Panc1 (cell line): ENCODE measurements at places on chromosomes 4 and X. TPM values are rescaled to one million over a fixed set of nuclear protein-coding genes. Genes with fewer than 3 reads are reported as not detected.

The TSPYL2 gene
- total RNA-seq: 25.0 TPM

The SOWAHD gene
- total RNA-seq: 1.1 TPM

The COL4A6 gene
- total RNA-seq: 0.28 TPM

The AMOT gene
- 4.0 TPM for total RNA-seq

The SERTM2 gene
- not detected for total RNA-seq

The CHRDL1 gene
- 0.08 TPM for total RNA-seq

The UGDH gene
- total RNA-seq: 373 TPM

The GCNA gene
- 4.0 TPM for total RNA-seq

The GLRA3 gene
- not detected for total RNA-seq

The GPR34 gene
- total RNA-seq: not detected

The EMD gene
- 178 TPM for total RNA-seq

The PARM1 gene
- 0.21 TPM for total RNA-seq

The KCNE5 gene
- total RNA-seq: 0.13 TPM

The MAGEA12 gene
- not detected for total RNA-seq

The NPNT gene
- total RNA-seq: 1.9 TPM

The TRMT2B gene
- 39.7 TPM for total RNA-seq

The ACE2 gene
- total RNA-seq: not detected

The NAP1L2 gene
- 1.8 TPM for total RNA-seq

The GDPD2 gene
- 0.33 TPM for total RNA-seq

The UPF3B gene
- 27.8 TPM for total RNA-seq

DNA sequence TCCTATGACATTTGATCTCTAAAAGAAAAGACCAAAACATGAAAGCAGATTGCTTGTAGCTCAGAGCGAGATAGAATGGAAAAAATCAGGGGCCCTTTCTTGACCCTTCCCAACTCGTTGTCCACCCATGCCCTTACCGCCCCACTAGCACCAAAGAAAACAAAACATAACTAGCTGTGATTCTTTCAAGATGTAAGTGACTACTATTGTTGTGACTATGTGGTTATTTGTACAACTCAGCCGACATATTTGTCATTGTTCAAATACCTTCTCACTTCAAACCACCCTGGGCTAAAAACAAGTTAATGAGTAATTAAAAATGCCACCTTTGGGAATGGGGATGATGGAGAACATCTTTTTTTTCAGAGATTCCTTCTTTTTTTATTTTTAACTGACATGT is 171.2 kb upstream of the GPC4 start:
- no peak for DNase-seq

GRCh38 chr4:10020871-10021652 is at the start of gene SLC2A9:
Gene SLC2A9, minus strand, starts transcription at chr4:10021497. Its CDS starts 68 bp downstream, at chr4:10021429.
- DNase-seq: no peak

- DNase-seq: no peak
Observed at GRCh38 chr4:2673157-2673556, 83.0 kb downstream of the TNIP2 start.

GRCh38 chr4:41532882-41533281 is 5.1 kb upstream of the LIMCH1 start:
- DNase-seq: no peak

GRCh38 chrX:2463973-2464676 is 36.7 kb downstream of the DHRSX start:
- DNase-seq: no peak

GRCh38 chr4:81472281-81473182 is 825 bp upstream of the RASGEF1B start:
- DNase-seq: no peak

- DNase-seq: no peak
Observed at GRCh38 chr4:53608649-53609048, 17.4 kb upstream of the LNX1 start.

DNA sequence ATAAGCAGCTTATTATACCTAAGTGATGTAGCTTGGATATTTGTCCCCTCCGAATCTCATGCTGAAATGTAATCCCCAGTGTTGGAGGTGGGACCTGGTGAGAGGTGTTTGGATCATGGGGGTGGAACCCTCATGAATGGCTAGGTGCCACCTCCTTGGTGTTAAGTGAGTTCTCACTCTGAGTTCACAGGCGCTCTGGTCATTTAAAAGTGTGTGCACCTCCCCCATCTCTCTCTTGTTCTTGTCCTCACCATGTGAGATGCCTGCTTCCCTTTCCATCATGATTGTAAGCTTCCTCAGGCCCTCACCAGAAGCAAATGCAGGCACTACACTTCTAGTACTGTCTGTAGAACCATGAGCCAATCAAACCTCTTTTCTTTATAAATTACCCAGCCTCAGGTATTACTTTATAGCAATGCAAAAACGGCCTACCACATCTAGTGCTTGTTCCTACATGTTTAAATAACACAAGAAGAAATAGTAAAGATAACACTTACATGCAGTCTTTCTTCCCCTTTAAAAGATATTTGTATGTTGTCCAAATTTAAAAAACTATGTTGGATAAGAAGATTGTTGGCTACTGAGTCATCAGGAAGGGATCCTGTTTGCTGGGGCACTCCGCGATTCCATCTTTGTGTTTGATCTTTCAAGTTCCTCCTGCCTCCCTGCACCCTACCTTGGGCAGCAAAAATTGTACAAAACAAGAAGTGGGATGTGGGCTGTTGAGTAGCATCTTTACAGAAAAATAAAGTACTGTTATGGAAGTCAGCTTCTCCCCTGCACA is 29.7 kb downstream of the PPP1R2C start:
- no peak for DNase-seq

GRCh38 chrX:2578864-2579263 is 78.1 kb upstream of the DHRSX start:
- DNase-seq: no peak

DNA sequence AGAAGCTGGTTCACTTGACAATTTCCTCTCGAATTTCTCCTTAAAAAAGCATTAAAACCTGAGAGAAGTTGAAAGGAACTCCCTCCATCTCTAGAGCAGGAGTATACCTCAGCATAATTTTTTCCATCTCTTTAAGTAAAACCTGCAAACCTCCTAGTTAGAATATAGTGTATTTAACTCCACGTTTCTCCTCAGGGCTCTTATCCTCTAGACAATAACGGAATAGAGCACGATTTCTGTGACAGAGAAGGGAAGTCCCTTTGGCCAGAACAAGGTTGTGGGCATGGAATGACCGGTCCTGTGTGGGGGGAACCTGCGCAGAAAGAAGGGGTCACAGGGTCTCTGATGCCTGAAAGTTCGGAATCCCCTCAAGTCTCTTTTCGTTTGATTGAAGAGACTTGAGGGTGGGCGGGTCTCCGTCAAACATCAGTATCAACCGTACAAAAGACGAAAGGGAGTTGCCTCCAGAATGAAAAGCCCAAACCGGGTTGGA is 697 bp downstream of the ZNF280C start:
- no peak for DNase-seq

- DNase-seq: no peak
Observed at GRCh38 chrX:143642426-143642825, 6.5 kb upstream of the SLITRK4 start.

DNA sequence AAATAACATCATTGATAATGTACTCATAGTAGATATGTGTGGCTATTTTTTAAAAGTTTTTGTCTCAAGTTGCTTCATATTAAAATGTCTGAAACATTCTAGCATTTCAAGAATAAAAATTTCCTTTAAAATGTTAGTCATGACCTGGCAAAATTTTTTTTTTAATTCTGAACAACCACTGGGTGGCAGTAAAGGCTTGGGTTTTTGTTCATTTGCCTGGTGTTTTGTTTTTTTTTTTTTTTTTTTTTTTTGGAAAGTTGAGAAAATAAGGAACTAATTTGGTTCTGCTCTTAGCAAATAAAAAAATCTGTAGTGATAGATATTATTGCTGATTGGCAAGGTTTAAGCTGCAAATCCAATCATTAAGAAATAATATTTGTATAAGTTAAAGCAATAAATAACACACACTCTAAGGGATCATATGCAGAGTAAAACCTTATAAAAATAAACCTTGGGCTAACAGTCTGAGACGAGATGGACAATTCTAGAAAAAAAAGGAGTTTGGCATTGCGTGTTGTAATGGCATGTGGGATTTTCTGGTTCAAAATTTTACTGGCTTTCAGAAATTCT is 81.4 kb downstream of the CEP44 start:
- no peak for DNase-seq

DNA sequence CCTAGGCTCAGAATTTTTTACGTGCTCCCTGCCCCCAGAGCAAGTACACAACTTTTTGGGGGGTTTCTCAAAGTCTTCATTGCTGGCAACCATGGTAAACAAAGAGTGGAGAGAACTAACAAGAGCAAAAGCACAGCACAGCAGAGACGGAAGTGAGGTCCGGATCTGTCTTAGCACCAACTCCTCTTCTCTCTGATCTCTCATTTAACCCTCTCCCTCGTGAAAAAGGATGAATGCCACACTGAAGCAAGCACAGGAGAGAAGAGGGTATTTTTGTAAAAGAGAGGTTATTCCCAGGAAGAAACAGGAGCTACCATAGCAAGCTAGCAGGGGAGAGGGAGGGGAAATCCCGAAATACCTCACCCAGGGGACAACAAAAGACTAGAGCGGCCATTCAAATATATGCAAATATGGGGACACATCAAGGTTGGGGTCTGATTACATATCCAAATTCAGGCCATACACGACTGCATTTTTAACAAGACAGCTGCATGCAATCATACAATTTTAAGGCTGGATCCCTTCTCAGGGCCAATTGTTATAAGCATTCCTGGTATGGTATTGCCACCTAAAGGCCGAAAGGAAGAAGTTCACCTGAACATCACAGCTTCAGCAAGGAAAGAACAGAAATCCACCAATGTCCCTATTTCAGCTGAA is 46.6 kb downstream of the CD40LG start:
- DNase-seq: no peak

DNA sequence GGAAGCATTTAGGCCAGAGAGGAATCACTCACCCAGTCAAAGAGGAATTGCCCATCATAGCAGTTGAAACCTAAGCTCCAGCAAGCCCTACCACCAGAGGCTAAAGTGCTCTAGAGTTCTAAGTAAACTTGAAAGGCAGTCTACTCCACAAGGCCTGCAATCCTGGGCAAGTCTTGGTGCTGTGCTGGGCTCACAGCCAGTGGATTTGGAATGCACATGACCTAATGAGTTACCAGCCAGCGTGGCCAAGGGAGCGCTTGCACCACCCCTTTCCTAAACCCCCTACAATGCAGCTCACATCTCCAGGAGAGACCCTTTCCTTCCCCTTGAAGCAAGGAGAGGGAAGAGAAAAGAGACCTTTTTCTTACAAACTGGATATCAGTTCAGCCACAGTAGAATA is 445.7 kb downstream of the GASK1B start:
- no peak for DNase-seq

DNA sequence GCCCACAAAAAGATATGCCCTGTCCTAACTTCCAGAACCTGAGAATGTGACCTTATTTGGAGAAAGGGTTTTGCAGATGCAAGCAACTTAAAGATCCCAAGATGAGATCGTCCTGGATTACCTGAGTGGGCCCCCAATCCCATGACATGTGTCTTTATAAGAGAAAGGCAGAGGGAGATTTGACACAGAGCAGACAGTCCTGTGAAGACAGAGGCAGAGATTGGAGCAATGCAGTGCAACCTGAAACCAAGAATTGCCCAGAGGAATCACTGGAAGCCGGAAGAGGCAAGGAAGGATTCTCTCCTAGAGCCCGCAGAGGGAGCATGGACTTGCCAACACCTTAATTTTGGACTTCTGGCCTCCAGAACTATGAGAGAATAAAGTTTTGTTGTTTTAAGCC is 171.5 kb downstream of the SMIM20 start:
- DNase-seq: no peak

- DNase-seq: no peak
Observed at GRCh38 chr4:152965611-152966010, 29.5 kb downstream of the FHDC1 start.

- DNase-seq: no peak
Observed at GRCh38 chr4:153447175-153447905, 18.8 kb upstream of the TMEM131L start.

GRCh38 chr4:180455226-180455625 is 1788.0 kb upstream of the TENM3 start:
- no peak for DNase-seq

DNA sequence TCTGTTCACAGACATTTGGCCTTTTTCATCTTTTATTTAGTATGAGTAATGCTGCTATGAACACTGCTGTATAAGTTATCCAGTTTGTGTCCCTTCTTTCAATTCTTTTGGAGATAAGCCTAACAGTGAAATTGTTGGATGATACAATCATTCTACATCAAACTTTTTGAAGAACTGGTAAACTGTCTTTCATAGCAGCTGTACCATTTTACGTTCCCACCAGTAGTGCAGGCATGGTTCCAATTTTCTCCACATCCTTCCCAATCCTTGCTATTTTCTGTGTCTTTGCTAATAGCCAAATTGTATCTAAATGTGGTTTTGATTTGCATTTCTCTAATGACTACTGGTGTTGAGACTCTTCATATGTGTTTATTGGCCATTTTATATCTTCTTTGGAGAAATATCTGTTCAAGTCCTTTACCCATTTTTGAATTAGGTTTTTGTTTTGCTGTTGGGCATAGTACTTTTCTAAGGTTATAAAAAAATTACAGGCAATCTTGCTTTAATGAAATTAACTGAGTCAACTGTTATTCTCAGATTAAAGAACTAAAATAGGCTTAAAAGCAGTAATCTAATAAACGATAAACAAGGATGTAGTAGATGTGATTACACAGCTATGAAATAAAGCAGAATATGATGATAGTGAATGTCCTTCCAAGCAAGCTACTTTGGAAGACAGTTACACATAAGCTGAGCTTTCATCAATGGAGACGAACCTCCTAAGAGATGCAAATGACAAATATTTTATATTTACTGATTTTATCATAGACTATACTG is 57.2 kb downstream of the FBXW7 start:
- DNase-seq: no peak

DNA sequence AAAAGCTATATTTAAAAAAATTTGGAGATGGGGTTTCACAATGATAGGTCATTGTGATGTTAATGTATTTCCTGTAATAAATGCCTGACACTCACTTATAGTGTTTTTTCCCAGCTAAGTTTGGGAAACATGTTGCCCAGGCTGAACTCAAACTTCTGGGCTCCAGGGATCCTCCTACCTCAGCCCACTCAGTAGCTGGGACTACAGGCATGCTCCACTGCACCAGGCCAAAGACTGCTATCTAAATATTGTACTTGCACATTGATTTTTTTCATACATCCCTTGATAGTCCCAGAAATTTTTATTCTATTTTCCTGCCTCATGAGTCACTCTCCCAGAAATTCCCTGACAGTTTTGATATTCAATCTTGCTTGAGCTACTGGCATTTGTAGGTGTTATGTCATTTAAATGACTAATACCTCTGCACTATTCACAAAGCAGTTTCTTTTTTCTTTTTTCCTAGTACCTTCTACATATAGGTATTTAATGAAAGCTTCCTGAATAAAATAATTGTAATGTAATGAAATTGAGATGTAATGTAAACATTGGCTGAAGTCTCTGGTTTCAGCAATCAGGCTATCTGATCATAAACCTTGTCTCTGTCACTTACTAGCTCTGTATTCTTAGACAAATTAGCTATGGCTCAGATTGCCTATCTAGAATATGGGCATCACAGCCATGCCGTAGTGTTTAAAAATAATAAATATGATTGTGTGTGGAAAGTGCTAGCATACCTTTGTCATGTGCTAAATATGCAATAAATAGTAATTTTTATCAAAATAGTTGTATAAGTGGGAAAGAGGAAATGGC is 1973.0 kb upstream of the AGA start:
- no peak for DNase-seq

GRCh38 chrX:85244450-85245211 is 840 bp downstream of the ZNF711 start:
- DNase-seq: no peak

- DNase-seq: no peak
Observed at GRCh38 chrX:136656361-136656964, 8.5 kb downstream of the CD40LG start.

- no peak for DNase-seq
Observed at GRCh38 chrX:11665168-11666111, at the start of gene ARHGAP6. Gene ARHGAP6, minus strand, starts transcription at chrX:11665920. Its CDS starts 1,092 bp downstream, at chrX:11664828.
